ENCODE measurements at places on chromosomes 3 and 15.

DNA sequence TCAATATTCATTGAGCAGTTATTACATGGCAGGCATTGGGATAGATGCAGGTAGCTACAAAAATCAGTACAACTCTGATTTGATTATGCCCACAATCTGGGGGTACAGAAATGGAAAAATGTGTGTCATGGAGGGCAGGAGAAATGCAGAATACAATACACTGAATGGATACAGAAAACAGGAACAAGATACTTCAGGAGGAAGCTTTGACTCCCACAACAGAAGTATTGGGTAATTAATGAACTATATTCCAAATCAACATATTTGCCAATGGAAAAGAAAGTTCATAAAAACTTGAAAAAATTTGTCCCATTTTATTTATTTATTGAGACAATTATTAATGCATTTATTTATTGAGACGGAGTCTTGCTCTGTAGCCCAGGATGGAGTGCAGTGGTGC lies 207.0 kb downstream of the SUCLG2 start:
- DNase-seq, result no peak

DNA sequence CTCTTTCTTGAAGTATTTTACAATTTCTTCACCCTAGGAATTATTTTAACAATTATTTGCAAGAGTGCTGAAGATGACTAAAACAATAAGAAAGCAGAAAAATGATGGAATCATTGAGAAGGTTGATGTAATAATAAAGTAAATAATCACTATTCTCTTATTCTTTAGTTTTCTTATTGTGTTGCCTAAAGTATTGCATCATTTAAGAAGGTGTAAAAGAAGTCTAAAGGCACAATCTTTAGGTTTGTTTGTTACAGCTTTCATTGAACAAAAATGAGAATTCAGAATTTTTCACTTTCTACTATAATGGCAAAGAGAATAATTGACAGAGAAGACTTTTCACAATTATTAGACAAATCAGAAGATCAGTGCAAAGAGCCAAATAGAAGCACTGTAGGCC lies 65.2 kb downstream of the ASTE1 start:
- DNase-seq, result no peak

- DNase-seq, result no peak
Observed at GRCh38 chr15:99605490-99605931, 39.7 kb downstream of the MEF2A start.

- DNase-seq, result no peak
Observed at GRCh38 chr3:94513600-94513999, 450.7 kb downstream of the NSUN3 start.

- DNase-seq, result no peak
Observed at GRCh38 chr3:8238432-8238831, 263.2 kb upstream of the LMCD1 start.

- no peak for DNase-seq
Observed at GRCh38 chr3:98839846-98840245, 61.6 kb downstream of the DCBLD2 start.

- no peak for DNase-seq
Observed at GRCh38 chr15:64582202-64582601, 121.8 kb downstream of the ZNF609 start.

- DNase-seq, result no peak
Observed at GRCh38 chr3:45599424-45599886, 4.9 kb downstream of the LIMD1 start.

DNA sequence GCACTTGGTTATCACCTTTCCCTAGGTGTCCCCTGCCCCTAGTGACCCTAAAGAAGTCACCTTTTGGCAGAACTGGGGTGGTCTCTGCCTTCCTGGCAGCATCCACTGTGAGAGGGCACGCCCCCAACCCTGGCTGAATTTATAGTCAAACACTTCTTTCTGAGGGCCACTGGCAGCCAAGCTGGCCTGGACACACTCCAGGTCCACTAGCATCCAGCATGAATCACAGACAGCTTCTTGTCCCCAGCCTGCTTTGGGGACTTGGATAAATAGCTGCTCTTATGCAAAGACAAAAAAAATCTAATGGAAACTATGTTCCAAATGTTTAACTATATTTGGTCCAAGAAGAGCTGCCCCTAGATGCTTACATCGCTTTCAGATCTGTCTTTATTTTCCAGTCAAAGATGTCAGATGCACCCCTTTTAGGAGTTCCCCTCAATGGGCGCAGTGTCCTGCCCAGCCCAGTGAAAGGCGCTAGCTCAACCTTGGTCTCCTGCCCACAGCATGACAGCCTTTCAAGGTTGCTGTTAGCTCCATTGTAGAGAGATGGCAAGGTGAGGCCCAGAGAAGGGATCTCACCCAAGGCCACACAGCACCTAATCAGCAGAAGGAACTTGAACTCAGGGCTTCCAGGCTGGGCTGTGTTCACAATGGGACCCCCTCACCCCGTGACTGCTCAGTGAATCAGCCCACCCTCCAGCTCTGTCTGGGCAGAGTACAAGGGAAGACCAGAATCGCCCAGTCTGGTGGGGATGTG lies 7.0 kb downstream of the RASL12 start:
- no peak for DNase-seq

DNA sequence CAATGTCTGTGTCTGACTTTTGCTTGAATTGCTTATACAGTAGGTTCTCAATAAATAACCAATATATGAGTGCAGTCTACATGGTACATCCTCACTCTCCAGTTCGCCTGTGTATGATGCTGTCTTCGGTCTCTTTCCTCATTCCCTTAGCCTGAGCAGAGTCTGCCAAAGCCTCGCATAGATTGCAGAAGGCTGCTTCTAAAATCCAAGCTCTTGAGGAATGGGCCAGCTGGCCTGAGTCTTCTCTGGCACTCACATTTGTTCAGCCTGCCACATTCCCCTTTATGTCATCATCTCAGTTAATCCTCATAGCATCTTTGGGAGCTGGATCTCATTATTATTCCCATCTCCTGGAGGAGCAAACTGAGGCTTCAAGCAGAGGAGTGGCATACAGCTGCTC lies 27.2 kb upstream of the ADAMTS7 start:
- DNase-seq, result no peak

GRCh38 chr15:89761929-89762328 lies 10.9 kb upstream of the MESP1 start:
- no peak for DNase-seq

DNA sequence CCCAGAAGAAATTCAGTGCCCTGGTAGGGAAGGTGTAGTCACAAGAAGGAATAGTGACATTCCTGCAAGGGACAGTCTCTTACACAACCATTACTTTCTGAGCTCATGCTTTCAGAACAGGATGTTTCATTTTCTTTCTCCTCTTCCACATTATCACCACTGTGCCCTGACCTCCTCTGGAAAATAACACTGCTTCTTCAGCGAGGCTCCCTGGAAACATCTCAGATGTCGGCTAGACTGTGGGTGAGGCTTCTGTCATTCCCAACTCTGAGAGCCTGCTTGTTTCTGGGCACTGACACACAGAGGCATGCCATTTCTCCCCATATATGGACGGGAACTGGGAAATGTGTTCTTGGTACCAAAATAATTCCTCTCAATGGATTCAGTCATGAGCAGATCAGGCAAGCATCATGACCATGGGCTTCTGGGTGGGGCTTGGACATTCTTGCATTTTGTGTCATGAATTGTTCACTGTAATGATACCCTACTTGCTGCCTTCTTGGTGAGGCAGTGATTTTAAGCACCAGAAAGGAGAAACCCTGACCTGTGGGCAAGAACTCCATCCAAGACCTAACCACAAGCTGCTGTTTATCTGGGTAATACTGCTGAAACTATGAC lies 14.3 kb upstream of the TNFAIP8L3 start:
- no peak for DNase-seq

DNA sequence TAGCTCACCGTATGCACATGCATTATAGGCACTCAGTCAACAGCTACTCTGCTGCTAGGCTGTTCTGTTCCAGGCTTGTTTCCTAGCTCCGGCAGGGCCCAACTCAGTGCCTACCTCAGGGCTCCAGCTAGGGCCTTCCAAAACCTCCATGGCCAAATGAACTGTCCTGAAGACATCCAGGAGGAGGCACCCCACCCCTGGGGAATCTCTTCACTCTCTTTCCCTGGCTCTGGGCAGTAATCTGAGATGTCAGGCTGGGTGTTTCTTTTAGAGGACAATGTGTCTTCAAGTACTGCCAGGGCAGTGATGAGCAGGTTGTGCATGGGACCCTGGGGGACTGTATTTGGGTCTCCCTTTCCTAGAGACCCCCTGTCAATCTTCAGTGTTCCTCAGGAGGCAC lies 38.3 kb upstream of the TPM1 start:
- no peak for DNase-seq

- DNase-seq, result no peak
Observed at GRCh38 chr3:185988080-185988815, 50.4 kb upstream of the TRA2B start.

GRCh38 chr3:197600796-197601565 lies 45.2 kb upstream of the BDH1 start:
- no peak for DNase-seq

DNA sequence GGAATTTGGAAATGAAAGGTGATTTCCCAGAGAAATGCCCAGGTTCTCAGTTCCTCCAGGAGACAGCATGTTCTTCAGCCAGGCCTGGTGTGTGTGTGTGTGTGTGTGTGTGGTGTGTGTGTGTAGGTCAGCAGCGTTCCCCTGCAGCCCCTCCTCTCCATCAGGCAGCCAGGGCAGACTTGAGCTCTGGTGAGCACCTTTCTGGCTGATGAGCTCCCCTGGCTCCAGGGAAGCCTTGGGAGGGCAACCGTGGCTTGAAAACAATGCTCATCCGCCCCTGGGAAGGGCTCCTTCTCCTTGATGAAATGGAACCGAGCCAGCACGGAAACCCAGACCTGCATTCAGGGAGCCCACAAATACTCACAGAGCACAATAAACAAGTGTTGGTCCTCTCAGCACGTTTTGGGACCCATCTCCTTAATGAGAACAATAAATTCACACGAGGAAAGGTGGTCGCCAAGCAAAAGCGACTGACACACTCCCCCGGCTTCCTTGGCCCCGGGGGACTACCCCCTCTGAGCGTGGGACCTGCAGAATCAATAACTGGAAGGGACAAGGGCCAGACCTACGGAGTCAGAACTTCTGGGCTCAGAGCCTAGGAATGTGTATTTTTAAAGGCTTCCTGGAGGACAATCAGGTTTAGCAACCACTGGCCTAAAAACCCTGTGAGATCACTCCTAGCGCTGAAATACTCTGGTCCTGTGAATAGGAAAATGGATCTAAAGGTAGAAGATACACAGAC lies 38.6 kb upstream of the HES1 start:
- no peak for DNase-seq

- no peak for DNase-seq
Observed at GRCh38 chr15:67784090-67784781, 41.1 kb upstream of the SKOR1 start.

- DNase-seq, result no peak
Observed at GRCh38 chr15:88803241-88803919, at the start of gene ACAN. Gene ACAN (plus strand): TSS chr15:88803436. CDS start chr15:88836207, 32,771 bp downstream.

GRCh38 chr15:56537881-56538280 lies 72.9 kb upstream of the MNS1 start:
- no peak for DNase-seq

DNA sequence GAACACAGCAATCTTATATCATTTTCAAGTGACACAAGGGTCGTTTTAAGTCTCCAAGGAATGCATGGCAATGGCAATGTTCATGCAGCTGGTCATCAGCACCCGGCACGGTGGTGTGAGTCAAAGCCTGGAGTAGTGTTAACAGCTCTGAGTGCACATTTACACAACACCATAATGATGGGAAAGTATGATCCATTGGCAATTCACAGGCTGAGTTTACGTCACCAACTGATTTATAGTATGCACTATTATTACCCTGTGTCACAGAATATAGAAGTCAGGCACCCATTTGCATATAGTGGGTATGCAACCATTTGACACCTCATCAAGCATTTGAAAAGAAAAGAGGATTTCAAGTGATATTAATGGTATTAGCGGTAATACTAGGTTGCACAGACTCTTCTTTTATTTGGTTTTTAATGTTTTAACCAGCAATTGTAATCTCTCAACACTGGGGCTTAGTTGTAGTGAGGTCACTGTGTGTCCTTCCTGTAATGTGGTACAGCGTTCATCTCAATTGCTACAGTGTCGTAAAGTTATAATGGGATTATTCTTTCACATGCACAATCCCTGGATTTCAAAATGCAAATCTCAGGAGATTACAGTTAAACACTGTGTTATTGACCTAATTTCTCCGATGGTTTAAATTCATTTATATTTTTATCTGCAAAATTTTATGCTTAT lies 113.8 kb downstream of the C3orf38 start:
- DNase-seq, result no peak

GRCh38 chr3:168539909-168540308 lies 444.2 kb upstream of the GOLIM4 start:
- no peak for DNase-seq

DNA sequence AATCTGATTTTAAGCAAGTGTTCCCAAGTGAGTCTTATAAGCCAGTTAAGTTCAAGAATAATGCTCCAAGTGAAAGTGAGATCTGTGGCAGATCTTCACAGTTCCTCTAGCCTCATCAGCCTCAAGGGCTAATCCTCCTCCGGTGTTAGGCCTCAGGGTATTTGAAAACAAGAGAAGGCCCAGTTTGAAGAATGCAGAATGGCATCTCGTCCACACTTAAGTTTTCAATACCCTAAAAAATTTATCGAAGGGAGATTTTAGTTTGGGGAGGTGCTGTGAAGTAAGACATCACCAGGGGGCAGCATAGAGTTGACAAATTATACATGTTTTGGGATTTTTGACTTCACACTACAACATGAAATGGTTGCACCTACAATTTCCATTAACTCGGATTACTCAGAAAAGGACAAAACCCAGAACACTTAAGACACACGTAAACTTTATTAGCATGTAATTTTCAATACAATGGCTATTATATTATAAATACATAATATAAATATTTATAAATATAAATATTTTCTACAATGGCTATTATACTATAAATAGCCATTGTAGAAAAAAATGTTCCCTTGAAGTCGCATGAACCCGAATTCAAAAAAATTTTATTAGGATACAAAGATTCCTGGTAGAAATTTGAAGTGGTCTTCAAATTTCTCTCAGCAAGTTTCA lies 2.3 kb upstream of the TMEM266 start:
- no peak for DNase-seq

GRCh38 chr3:51686512-51687215 lies 15.6 kb downstream of the TEX264 start:
- DNase-seq, result no peak

DNA sequence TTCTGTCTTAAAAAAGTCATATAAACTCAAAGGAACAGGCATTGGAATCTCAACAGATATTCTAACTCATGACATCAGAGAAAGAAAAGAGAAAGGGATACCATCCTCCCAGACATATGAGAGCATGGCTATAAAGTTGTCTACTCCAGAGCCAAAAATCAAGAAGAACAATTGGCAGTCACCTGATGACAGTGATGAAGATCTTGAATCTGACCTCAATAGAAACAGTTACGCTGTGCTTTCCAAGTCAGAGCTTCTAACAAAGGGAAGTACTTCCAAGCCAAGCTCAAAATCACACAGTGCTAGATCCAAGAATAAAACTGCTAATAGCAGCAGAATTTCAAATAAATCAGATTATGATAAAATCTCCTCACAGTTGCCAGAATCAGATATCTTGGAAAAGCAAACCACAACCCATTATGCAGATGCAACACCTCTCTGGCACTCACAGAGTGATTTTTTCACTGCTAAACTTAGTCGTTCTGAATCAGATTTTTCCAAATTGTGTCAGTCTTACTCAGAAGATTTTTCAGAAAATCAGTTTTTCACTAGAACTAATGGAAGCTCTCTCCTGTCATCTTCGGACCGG lies 35.9 kb downstream of the UNC13C start:
- DNase-seq, result no peak

All from epithelial cell of prostate (primary cell).